ENCODE measurements at places on chromosomes 2 and 18.

- no peak for DNase-seq
Observed at GRCh38 chr2:68906716-68907115, 35.5 kb upstream of the BMP10 start.

- DNase-seq: no peak
Observed at GRCh38 chr18:22551536-22552151, 133.9 kb upstream of the CTAGE1 start.

DNA sequence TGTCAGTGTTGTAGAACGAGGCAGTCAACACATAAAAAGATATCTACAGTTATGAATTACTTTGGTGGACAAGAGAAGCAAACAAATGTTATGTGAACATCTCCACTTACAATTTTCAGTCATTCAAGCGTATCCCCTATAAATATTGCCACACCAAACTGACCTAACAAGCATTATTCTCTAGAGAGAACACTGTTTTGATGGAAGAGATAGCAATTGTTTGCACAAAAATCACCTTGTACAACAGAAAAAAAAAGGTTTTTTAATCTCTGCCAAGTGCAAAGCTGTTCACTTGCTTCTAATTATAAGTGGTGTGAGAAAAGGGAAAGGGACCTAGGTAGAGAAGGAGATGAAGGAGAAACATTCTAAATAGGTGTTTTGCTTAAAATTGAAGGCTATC lies 33.8 kb downstream of the PID1 start:
- DNase-seq: no peak

DNA sequence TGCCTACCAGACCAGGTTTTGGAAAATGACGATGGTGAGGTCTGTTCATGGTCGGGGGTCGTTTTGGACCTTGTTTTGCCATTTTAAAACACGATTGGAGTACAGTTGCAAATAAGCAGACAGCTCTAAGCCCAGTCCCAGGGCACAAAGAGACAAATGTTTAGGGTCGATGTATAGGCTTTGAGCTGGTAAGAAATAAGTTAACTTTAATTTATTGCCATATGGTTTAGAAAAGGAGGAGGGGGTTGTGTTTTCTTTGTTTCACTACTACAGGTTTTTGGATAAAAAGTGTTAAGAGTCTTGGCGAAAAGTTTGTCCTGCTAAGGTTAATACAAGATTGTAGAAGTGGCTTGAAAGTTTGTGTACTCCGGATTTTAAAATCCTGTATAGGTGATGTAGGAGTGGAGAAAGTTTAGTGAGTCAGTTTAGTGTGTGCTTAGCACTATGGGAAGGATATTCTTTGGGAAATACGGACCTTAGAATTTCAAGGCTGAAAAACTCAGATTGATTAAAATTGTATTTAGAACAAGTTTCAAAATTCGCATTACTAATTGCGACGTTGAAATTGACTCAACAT lies 1.3 kb downstream of the KCMF1 start:
- no peak for DNase-seq

DNA sequence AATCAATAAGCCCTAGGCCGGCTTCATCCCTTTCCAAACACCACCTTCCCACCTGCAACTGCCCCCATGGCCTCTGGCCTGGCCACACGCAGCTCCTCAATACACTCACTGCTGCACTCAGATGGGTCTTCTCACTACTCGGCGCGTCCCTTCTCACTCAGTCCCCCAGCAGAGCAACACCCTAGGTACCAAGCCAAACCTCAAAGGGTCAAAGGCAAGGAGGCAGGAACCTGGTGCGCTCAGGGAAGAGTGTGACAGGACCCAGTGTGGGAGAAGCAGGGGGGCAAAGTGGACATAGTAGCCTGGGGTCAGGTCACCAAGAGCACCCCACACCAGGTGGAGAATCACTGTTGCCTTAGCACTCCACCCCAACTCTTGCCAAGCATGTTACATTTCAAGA lies 90.6 kb downstream of the TTC32 start:
- DNase-seq: no peak

DNA sequence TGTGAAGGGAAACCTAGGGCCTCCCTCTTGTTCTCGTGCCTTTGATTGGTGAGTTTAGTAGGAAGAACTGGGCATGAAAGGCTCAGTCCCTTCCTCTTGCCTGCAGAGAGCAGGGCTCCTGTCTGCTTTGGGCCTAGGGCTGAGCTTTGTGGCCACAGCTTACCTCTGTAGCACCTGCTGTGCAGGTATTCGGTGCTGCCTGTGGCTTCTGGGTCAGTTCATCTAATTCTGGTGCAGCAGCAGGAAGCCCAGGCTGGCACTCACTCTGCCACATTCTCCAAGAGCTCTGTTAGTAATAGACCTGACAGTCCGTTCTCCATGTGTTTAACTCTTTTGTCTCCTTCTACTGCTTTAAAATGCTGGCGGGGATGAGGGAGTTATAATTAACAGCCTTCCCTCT lies 96.5 kb downstream of the DLGAP1 start:
- no peak for DNase-seq

- DNase-seq: no peak
Observed at GRCh38 chr2:158495175-158495574, 38.4 kb downstream of the PKP4 start.

GRCh38 chr2:152036611-152037469 lies 62.0 kb downstream of the CACNB4 start:
- peak; percentile 53 for DNase-seq

DNA sequence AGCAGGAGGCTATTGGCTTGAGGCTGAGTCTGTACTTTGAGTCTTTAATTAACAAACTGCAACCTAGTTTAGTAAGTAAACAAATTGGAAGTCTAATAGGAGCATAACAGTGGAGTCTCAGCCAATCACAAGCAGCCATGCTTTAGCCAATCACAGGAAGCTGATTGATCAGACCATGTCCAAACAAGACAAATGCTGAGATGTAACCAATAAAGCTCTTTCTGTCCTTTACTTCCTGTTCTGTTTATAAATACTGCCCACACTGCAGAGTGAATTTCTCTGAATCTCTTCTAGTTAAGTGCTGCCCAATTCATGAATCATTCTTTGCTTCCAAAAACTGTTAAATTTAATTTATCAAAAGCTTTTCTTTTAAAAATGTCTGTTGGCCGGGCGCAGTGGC lies 146.6 kb upstream of the DLX2 start:
- no peak for DNase-seq

DNA sequence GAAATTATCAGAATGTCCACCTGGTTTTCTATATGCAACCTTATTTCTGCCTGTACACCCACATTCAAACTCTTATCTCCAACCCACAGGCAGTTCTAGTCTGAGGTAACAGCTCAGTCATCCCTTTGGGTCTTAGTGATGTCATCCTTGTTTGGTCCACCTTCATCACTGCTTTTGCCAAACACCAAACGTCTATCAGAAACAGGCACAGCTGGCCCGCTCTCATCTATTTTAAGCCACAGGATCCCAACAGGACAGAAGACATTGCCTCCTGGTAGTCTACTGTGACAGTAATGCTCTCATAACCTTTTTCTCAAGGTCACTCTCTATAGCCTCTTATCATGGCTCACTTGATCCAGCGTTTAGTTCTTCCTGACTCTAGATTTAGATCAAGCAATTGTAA lies 99.0 kb upstream of the CHAC2 start:
- no peak for DNase-seq

GRCh38 chr2:170554278-170554955 lies 160.7 kb upstream of the SP5 start:
- no peak for DNase-seq

GRCh38 chr2:5520463-5520972 lies 171.7 kb upstream of the SOX11 start:
- DNase-seq: no peak

GRCh38 chr2:165401285-165401852 lies 68.1 kb upstream of the CSRNP3 start:
- DNase-seq: peak; percentile 75

GRCh38 chr2:55460562-55460961 lies 40.9 kb upstream of the CCDC88A start:
- DNase-seq: no peak

DNA sequence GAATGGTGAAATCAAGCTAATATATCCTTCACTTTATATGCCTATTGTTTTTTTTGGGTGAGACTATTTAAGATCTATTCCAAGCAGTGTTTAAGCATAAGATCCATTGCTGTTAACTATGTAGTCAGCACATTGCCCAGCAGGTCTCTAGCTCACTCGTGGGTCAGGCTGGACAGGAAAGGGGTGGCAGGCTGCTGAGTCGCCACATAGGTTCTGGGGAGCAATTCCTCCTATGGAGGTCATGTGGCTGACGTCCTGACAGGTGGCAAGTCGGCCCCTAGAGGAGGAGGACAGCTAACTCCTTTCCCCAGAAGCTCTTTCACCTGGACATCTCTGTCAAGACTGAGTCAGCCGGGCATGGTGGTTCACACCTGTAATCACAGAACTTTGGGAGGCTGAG lies 13.9 kb upstream of the RAB31 start:
- no peak for DNase-seq

DNA sequence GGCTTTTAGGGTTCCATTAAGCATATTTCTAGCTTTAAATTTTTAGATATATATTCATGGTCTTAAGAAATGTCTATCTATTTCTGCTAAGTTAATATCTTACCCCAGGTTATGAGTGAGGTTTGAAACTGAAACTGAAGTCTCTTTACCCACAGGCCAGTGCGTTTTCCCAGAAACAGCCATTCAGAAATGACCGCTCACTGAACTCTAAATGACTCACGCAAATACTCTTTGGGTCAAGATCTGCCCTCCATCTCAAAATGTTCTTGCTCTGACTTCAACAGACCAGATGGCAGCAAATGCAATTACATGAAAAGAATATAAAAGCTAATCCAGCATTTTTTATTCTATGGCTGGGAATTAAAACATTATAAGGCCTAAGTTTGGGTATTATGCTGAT lies 315.2 kb downstream of the TDRD15 start:
- no peak for DNase-seq

DNA sequence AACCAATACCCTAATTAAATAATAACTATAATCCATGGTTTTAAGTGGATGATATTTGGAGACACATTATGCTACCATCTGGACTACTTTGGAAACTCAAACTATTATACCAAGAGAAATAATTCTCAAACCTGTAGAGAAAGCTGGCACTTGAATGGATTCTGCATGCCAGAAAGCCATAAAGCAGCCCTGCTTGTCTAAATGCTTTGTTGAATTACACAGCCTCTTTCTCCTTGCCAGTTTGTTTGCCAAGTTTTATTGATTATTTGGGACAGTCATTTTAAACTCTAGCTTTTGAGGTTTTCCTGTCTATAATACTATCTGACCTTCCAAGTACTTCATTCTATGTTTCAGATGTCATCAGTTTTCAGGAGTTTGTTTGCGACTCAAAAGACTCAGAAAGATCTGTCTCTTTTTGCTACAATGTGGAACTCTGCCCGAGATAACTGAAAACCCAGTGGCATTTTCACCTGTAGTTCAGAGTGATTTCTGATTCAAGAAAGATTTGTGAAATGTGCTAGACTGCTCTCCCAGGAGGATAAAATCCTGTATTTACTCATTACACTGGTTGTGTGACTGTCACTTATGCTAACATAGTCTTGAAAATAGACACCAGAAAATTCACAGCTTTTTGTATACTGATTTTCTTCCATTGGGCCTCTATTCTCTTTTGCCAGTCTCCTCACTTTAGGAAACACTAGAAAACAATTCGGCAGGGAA lies 29.2 kb upstream of the MBOAT2 start:
- DNase-seq: peak; percentile 72

GRCh38 chr18:77118256-77119090 lies 14.1 kb downstream of the MBP start:
- no peak for DNase-seq

GRCh38 chr2:141770530-141770929 lies 360.3 kb downstream of the LRP1B start:
- DNase-seq: no peak

Measured in NCI-H1092 treated with DMSO at 0.1 percent for 48 hours (cell line).